RKO (cell line): ENCODE measurements at places on chromosomes 2 and 18.

- DNase-seq, result peak; percentile 34
Measured at GRCh38 chr18:44130376-44130942, 550.2 kb upstream of the SETBP1 start.

DNA sequence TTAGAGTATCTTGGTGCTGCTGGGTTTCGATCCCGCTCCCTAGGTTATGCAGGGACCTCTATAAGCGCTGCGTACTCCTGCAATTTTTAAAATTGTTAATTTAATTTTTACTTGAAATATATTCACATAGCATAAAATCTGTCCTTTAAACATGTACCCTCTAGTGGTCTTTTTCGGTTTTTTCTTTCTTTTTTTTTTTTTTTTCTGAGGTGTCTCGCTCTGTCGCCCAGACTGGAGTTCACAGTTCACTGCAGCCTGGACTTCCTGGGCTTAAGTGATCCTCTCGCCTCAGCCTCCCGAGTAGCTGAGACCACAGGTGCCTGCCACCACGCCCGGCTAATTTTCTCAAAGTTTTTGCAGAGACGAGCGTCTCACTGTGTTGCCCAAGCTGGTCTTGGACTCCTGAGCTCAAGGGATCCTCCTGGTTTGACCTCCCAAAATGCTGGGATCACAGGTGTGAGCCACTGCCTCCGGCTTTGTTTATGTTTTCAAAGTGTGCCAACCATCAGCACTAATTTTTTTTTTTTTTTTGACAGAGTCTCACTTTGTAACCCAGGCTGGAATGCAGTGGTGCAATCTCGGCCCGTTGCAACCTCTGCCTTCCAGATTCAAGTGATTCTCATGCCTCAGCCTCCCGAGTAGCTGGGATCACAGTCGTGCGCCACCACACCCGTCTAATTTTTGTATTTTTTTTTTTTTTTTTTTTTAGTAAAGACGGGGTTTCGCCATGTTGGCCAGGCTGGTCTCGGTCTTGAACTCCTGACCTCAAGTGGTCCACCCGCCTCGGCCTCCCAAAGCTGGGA is 585 bp upstream of the MOB1A start:
- no peak for DNase-seq

- DNase-seq, result no peak
Measured at GRCh38 chr2:226631671-226632070, 167.9 kb downstream of the IRS1 start.

GRCh38 chr2:3913166-3913565 is 209.8 kb downstream of the DCDC2C start:
- DNase-seq, result no peak

- DNase-seq, result peak; percentile 80
Measured at GRCh38 chr2:240435457-240435947, at the start of gene GPC1. Gene GPC1, plus strand, starts transcription at chr2:240435663. Its CDS starts 256 bp downstream, at chr2:240435919.

- no peak for DNase-seq
Measured at GRCh38 chr18:8380006-8380405, 229.2 kb upstream of the RAB12 start.

GRCh38 chr2:127024769-127025358 is 82.1 kb downstream of the BIN1 start:
- no peak for DNase-seq

DNA sequence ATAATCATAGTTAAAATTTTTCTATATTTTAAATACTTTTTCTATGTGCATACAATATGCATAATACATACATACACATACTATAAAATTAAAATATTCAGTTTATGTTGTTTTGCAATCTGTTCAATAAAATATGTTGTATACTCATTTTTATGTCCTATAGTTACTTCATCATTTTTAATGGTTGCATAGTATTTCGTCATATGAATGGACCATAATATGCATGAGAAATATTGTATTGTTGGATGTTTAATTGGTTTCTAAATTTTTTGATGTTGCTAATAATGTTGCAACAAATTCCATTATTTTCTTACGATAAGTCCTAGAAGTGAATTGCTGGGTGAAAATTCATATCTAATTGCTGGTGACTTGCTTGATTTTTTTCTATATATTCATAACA is 211.5 kb upstream of the GCFC2 start:
- no peak for DNase-seq

GRCh38 chr18:39946623-39947061 is 2008.4 kb upstream of the PIK3C3 start:
- no peak for DNase-seq

DNA sequence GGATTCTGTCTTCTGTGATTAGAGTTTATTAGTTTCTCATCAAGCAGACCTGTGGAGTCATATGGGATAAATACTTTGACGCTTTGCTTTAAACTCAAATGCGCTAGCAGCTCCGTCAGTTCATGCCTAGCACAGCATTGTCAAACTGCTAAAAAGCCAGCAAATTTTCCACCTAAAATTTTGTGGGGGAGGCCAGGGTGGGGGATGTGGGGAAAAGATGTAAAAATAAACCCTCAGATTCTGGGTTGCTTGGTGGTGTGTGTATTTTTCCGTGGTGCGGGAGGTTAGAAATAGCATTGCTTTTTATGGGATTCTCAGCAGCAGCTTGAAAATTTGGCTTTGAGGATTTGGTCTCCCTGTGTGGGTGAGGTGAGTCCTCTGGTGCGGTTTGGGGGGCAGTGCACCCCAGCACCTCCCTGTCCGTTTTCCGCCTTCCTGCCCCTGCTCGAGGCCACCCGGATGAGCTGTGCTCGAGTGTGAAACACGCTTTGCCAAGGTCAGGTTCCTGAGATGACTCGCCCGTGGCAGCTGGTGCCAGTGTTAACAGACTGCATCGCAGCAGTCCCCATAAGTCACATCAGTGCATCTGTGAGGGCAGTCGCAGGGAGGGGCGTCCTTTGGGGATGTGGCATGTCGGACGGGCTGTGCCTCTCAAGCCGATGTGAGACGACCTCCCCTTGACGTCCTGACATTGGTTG is 65.9 kb downstream of the LDLRAD4 start:
- no peak for DNase-seq

DNA sequence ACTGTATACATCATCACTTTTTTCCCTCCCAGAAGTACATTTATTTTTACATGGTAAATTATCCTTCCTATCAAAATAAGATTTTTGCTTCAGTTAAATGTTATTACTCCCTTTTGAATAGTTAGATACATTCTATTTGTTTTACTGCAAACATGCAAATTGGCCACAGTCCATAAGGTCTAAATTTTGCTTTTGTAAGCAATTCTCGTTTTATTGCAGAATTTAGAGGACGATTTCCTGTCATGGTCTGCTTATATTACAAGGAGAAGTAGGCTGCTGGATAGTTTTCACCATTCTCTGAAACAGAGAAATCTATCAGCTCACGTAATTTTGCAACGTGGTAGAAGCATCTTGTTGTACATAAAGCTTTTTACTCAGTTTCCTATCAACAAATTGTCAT is 1632.5 kb downstream of the LRP1B start:
- no peak for DNase-seq

- DNase-seq, result no peak
Measured at GRCh38 chr2:9762164-9762563, 81.1 kb upstream of the TAF1B start.

- DNase-seq, result no peak
Measured at GRCh38 chr2:167504695-167505094, 616.4 kb downstream of the XIRP2 start.

GRCh38 chr2:154336201-154336600 is 362.3 kb upstream of the KCNJ3 start:
- DNase-seq, result no peak

DNA sequence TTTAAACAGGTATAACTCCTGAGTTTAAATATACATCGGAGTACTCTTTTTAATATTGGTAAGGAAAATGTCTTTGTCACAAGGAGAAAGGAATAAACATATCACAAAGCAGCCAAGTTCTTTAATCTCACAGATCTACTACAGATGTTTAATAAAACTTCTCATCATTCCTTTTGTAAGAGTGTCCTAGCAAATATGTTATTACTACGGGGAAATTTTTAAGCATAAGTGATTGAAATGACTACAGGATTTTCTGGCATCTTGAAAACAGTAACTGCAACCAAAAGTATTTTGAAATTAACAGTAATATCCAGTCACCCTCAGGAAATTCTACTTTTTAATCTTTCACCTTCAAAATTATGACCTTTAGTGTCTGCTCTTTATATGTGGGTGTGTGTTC is 403.1 kb downstream of the IRS1 start:
- no peak for DNase-seq

DNA sequence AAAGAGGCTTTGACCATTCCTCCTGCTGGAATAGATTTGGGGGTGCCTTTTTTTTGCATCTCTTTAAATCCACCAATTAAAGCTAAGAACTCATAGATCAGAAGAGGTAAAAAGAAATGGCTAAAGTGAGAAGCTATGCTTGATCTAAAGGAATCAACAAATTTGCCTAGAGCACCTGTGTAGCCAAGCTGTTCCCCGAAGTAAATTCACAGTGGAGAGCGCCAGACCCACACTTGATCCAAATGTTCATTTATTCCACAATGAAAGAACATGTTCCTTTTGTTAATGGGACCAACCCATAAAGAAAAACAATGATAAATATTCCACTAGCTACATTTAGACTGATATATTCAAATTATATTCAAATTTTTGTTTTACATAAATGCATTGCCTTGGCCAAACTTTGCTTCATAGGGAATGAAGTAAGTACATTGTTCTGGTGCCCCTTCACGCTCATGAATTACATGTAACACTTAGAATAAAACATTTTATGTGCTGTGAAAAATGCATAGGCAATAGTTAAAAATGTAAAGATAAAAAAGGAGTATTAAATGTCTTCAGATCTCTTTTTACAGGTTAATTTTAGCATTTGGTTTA is 167.4 kb downstream of the PKP4 start:
- DNase-seq, result no peak

- DNase-seq, result no peak
Measured at GRCh38 chr2:7428454-7429204, 511.4 kb downstream of the RNF144A start.

- no peak for DNase-seq
Measured at GRCh38 chr18:1665079-1665478, 760.4 kb downstream of the ADCYAP1 start.

DNA sequence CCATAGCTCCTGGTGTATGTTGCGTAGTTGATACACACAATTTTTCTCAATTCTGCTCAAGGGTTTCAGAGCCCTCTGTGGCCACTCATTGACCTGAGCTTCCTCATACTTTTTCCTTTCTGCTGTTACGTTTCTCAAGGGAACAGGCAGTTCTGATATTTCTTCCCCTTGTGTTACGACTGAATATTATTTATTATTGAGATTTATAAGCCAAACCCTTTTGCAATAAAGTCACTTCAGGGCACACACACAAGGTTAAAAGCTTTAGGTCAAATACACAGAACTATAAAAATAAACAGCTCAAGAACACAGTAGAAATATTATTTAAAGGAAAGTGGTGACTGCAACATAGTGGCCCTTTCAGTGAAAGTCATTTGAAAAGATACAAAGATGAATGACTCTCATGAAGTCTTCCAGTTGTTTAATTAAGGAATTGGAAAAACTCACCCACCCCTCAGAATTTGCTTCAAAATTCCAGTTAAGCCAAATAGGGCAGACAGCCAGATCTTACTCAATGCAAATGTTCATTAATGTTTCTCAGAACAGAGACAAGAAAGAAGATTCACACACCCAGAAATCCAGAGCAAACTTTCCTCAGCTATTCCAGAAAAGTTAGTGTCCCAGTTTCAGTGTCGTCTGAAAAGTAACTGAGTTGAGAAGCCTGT is 179.7 kb downstream of the TRIB2 start:
- DNase-seq, result no peak

DNA sequence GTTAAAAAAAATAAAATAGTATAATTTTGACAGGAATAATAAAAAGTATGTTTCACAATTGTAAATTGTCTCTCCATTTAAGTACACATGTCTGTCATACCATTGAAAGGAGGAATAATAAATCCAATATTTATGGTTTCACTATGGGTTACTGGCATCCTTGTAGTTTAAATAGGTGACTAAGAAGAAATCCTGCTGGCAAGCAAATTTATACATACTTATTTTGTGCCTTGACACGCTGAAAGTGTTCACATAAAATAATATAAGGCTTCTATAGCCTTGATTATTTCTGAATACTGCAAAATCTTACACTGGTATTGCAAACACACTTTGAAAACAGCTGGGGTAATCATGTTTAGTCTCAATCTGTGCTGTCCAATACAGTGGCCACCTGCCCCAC is 138.3 kb upstream of the ETAA1 start:
- DNase-seq, result no peak
